ENCODE measurements at places on chromosomes 4 and X. TPM values are rescaled to one million over a fixed set of nuclear protein-coding genes. Genes with fewer than 3 reads are reported as not detected.

Gene C4orf54
- polyA plus RNA-seq = 85.3 TPM

Gene TAF9B
- polyA plus RNA-seq = 32.3 TPM

Gene SGCB
- polyA plus RNA-seq = 101 TPM

Gene CXCL10
- 0.34 TPM for polyA plus RNA-seq

Gene HTN3
- polyA plus RNA-seq = not detected

Gene TEX11
- polyA plus RNA-seq = not detected

Gene ADGRG4
- polyA plus RNA-seq = not detected

Gene RBMXL3
- polyA plus RNA-seq = not detected

Gene SOWAHB
- 0.09 TPM for polyA plus RNA-seq

Gene RAB40A
- polyA plus RNA-seq = 0.56 TPM

Gene REELD1
- polyA plus RNA-seq = not detected

Gene NRK
- 184 TPM for polyA plus RNA-seq

Gene LNX1
- polyA plus RNA-seq = 4.8 TPM

Gene USP51
- 4.6 TPM for polyA plus RNA-seq

Gene POU3F4
- polyA plus RNA-seq = 0.31 TPM

Measured in muscle of back (tissue), 13 donors.